ENCODE measurements at places on chromosomes 7 and 10.

DNA sequence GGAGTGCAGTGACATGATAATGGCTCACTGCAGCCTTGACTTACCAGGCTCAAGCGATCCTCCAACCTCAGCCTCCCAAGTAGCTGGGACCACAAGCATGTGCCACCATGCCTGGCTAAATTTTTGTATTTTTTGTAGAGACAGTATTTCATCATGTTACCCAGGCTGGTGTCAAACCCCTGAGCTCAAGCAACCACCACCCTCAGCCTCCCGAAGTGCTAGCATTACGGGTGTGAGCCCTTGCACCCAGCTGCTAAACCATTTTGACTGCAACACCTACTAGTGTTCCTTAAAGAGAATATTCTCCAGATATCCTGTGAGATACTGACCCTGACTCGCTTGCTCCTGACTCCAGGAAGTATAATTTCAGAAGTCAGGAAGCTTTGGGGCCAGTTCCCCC is 85.8 kb downstream of the PLXNA4 start:
- DNase-seq: no peak

GRCh38 chr10:18659819-18660535 is 746 bp downstream of the ARL5B start:
- DNase-seq: no peak

DNA sequence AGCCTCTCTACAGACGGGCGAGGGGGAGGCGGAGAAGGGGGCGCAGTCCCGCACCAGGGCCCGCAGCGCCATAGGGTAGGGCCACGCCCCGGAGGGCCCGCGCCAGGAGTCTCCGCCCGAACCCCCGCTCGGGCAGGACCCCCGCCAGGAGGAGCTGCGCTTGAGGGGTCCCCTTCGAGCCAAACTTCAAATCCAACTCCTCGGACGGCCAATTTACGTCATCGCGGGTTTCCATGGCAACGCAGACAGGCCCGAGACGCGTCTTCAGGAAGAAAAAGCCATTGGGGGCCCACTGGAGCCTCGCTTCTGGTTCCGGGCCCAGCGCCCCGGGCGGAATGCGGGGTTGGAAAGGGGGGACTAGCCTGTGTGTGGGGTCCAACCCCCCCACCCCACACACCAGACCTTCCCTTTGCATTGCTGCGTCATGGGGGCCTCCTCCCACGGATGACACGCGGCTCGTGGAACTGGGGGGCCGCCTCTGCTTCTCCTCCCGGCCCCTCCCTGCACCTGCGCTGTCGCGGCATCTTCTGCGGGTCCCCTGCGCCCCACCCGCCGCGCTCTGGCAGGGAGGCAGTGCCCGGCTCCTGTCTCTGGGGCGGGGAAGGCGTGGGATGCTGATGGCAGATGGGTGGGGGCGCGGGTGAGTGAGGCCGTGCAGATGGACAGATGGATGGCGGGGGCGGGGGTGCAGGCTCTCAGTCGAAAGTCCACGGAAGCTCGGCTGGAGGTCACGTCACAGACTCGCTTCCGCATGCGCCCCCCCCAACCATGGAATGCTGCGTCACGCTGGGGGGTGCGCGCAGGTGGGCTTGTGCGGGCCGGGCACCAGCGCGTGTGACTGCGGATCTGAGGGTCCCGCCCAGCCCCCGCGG is 1.2 kb downstream of the CALY start:
- DNase-seq: no peak

GRCh38 chr10:19762026-19762425 is 54.2 kb upstream of the PLXDC2 start:
- no peak for DNase-seq

- no peak for DNase-seq
Observed at GRCh38 chr7:4809666-4810065, 34.2 kb downstream of the AP5Z1 start.

DNA sequence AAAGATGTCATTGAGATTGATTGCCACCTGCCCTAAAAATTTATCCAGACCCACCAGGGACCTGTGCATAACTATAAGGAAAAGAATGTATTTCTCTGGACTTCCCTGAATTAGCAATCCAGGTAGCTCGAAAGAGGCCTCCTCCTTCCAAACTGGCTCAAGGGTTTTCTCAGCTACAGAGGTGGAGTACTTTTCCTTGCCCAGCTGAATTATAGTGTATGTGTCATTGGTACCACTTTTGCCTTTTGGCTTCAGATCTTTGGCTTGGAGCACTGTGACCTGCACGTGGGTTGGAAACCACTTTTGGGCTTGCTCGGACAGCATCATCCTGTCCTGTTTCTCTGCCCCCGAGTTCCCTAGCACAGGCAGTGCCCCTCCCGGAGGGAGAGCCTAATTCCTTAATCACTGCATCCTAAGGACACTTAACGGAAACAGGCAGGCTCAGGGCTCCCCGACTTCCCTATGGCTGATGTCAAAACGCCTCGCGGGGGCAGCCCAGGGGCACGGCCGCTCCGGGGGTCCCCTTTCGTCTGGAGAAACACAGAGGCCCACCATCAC is 825 bp downstream of the RAB11FIP2 start:
- DNase-seq: no peak

GRCh38 chr10:78247266-78247665 is 213.6 kb downstream of the RPS24 start:
- no peak for DNase-seq

DNA sequence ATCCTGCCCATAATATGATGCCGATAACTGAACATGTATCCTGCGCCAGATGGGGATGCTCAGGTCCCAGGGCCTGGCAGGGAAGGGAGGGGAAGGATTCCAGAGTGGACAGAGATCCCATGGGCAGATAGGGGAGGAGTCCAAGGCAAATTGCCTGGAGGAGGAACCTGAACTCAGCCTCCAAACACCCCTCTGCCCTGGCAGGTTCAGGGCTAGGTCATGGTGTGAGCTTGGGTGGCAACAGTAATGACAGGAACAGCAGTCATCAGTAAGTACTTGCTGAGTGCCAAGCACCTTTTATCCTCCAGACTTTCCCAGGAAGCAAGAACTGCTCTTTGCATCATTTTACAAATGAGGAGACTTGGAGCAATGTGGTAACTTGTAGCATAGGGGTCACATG is 3.8 kb upstream of the PALD1 start:
- no peak for DNase-seq

DNA sequence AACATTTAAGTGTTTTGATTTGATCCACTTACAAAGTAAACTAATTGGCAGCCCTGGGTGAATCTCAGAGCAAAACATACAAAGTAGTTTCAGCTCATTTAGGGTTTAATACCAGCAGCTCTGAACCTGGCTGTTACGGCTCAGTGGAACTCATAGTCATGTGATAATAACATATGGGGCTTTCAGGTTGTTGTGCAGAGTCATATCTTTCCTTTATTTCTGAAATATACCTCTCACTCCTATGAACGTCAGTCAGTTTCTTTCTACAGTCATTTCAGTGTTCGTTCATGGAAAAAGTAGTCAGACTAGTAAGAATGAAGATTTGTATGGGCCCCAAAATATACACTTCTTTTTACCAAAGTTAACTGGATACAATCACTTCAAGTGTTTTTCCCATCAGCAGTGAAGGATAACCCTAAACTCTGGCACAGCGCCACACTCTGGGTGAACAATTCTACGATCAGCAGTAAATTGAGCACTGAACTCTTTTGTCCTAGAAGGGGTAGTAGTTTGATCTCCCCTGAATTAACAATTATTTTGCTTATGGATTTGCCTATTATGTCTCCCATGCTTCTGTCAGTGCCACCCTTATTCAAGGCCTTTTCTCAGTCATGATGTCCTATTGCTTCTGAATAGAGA is 218.6 kb downstream of the THSD7A start:
- DNase-seq: no peak

- DNase-seq: no peak
Observed at GRCh38 chr7:95421847-95422444, 12.9 kb downstream of the PON2 start.

DNA sequence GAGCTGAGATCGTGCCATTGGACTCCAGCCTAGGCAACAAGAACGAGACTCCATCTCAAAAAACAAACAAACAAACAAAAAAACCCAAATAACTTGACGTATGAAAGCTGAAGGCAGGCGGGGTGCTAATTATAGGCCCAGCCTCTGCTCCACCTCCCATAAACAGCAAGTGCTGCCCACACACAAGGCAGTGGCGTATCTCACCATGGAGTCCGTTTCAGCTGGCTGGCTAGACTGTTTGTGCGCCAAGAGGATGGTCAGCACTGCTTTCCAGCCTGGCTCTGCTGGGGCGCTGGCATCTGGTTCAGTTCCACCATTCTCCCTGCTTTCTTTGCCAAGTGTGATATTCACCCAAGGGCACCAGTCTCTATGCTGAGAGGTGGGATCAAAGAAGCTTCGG is 29.1 kb downstream of the ZC3HC1 start:
- no peak for DNase-seq

DNA sequence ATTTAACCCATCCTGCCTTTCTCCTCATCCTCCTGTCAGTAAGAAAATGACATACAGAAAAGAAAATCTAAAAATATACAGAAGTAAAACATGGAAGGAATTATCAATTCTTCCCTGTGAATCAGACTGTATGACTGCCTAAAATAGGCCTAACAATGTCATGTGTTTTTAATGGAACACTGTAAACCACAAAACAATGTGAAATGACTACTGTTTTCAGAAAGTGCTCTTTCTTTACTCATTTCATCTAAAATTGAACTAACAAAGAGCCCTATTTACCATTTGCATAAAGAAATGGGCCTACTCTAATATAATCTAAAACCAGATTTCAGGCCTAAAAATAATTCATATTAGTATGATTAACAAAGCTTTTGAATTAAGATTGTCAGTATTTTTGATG is 35.7 kb downstream of the SEMA3E start:
- DNase-seq: no peak

GRCh38 chr10:131493432-131493831 is 181.9 kb upstream of the TCERG1L start:
- no peak for DNase-seq

GRCh38 chr7:435630-436366 is 83.8 kb downstream of the PDGFA start:
- no peak for DNase-seq

GRCh38 chr10:20936396-20936795 is 39.3 kb upstream of the NEBL start:
- no peak for DNase-seq

- no peak for DNase-seq
Observed at GRCh38 chr10:122861711-122862161, 16.1 kb upstream of the CUZD1 start.

GRCh38 chr7:12689451-12689850 is 2.0 kb downstream of the ARL4A start:
- no peak for DNase-seq

- no peak for DNase-seq
Observed at GRCh38 chr10:24255881-24256311, 47.0 kb downstream of the KIAA1217 start.

GRCh38 chr7:24754906-24755506 is 2.3 kb downstream of the GSDME start:
- no peak for DNase-seq

GRCh38 chr10:103278537-103278823 is 1.5 kb downstream of the INA start:
- DNase-seq: no peak

DNA sequence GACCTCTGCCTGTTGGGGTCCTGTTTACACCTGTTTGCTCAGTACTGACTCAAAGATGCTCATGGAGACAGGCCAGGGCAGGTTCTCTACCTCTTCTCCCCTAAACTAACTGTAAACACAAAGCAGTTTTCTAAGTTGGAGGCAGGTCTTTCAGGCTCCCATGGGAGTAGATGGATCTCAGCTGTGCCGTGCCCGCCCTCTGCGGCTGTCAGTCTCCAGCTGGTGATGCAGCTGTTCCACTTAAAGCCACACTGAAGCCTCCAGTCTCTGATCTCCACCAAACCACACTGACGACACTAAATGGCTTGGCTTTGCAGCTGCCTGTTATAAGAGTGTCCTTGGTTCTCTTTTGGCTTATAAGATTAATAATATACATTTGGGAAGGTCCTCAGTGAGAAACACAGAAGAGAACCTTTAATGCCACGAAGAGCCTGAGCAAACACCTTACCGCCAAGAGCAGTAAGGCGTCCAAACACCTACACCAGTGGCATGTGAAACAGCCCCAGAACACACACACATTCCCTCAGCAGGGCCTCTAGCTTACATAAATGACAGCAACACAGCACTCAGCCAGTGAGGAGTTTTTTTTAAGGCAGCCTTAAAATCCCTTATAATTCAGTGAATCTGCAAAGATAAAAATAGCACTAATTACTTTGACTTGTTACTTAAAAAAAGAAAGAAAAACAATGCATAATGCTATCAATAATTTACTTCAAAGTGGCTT is 60.4 kb upstream of the KCNIP2 start:
- DNase-seq: no peak

- DNase-seq: no peak
Observed at GRCh38 chr7:50196719-50197118, 103.7 kb upstream of the ZPBP start.

DNA sequence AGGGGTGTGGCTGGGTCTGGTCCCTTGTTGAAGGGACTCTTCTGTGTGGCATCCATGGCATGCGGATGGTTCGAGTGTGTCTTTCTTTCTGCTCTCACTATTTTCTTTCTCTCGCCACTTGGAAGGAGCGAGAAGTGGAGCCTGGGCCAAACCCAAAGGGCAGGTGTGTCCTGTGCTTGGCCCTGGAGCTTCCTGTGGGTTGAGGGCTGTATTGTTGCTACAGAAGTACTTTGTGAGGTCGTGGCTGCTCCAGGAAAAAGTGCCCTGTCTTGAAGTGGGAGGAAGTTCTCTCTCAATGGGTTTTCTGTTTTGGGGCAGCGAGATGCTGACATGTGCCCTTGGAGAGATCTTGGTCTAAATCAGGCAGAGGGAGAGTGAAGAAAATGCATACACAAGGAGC is 72.0 kb downstream of the DOCK1 start:
- DNase-seq: no peak

DNA sequence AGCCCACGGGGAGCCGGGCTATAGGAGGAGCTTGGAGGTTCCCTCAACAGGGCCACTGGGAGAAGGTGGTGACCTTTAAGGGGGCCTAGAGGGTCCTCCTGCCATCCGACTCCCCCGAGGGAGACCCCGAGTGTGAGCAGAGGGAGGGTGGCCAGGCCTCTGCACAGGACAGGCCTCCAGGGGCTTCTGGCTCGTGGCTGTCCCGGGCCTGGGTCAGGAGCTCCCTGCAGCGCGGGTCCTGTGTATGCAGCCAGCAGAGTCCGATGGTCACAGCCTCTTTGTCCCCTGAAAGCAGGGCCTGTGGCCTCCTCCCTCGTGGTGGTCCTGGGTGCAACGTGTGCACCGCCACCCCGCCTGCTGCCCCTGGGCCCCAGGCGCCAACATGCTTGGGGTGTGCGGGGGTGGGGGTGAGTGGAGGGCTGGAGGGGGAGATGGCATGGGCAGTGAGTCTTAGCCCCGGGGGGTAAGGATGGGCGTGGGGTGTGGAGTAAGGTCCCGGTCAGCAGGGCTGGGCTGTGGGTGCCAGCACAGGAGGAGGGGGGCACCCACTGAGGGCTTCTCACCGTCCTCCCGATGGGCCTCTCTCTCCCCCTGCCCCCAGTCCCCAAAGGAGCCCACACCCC is 27.1 kb downstream of the UNCX start:
- DNase-seq: no peak

Data from NCI-H1930 (cell line).